ENCODE measurements at places on chromosomes 4 and X.

DNA sequence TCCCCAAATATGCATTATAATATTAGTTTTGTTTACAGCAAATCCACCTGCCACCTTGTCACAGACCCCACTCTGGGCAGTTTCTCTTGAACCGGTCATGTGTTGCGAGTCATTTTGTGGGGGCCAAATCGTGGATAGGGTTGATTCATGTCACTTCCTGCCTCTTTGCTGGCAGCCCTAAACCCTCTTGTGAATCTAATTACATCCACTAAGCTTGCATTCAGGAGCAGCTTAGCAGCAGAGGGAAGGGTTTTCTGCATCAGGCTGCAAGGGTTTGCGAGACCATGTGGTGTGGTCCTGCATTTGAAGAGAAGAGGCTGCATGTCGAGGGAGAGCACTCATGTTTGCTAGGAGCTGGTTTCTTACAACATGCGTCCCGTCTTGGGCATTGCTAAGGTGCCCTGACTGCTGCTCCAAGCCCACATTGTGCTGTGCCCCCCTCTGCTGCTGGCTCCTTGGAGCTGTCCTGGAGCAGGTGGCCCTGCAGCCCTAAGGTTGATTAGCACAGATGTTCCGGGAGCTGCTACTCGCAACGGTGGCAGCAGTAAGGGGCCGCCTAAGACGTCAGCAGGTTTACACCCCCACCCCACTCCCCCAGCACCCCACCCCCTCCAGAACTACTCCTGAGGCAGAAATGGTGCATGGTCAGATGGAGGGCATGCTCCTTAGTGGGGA is 88.9 kb upstream of the CLDN34 start:
- DNase-seq: no peak

- no peak for DNase-seq
Measured at GRCh38 chr4:136965478-136965877, 566.8 kb downstream of the PCDH18 start.

- no peak for DNase-seq
Measured at GRCh38 chrX:5431823-5432222, 796.8 kb downstream of the NLGN4X start.

- DNase-seq: peak; percentile 50
Measured at GRCh38 chr4:26826721-26827120, 33.9 kb upstream of the STIM2 start.

DNA sequence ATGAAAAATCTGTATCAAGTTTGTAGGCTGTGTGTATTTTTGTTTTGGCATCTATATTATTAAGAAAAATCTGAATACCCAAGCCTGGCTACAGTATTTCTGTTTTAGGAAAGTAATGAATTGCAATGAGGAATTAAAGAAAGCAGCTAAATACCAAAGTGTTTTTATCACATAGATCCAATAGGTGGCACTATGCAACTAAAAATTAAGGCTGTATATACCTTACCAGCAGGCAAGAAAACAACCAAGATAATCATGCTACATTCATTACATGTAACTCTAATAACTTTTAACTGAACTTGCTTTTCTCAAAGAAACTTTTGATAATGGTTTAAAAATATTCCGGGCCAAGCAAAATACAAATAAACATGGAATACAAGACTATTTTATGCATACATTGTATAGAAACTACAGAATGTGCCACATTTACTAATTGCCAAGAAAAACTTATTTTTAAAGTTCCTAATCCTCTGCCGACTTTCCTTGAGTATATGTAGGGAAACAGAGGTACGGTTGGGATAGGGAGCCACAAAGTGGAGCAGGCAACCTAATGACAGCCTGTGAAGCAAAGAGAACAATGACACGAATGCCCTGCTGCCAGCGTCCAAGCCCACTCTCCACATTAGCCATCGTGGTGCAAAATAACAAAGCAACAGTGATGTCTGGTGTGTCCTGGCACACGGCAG is 63.7 kb downstream of the SEC24D start:
- no peak for DNase-seq

DNA sequence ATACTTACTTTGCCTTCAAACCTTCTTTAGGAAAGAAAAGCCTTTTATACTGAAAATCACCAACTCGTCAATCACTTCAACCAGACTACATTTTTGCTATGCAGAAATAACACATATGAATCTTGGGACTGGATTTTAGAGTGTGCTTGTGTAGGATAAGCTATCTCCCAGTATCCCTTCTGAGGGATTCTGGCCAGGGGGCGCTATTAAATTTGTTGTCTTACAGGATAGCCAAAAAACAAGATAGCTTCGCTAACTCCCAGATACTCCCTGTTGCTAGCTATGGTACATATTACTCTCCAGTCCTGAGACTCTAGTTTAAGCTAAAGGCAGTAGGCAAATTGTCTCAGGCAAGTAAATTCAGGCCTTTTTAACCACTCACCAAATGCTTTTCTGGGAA is 167.2 kb downstream of the LHFPL1 start:
- no peak for DNase-seq

DNA sequence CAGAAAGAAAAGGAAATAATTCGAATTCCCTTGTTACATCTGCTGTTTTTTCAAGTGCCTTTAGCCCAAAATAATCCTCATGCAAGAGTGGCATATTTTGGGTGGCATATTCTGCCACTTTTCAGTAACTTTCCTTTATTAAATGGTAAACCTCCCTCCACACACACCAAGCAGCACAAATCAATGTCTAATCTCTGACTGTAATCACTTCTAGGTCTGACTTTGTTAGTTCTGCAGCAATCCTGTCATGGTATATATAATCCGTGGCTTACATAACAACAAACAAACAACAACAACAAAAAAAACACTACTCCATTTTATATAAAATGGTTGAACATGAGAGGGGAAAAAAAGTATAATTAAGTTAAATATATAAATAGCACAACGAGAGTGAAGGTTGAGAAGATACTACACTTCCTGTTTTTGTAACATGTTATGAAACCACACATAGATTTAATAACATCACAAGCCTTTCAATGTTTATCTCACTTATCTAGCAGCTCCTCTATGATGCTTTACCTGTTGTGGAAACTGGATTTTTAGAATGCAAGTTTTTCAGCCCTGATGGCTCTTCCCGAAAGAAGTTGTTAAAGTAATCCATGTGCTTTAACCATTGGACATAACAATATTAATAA is 715.4 kb downstream of the GRXCR1 start:
- no peak for DNase-seq

DNA sequence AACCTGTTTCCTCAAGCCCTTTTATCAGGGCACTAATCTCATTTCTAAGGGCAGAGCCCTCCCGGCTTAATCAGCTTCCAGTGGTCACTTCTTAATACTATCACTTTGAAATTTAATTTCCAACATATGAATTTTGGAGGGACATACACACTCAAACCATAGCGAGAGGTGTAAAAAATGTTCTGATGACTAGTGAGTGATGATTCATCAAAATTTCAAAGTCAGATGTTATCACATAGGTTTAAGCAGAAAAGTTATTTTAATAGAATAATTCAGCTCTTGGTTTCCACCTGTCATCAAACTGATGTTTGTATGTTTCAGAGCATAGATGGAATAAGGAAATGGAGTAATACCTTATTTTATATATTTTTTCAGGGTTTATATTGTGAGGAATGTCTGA is 161.9 kb downstream of the TLL1 start:
- no peak for DNase-seq

DNA sequence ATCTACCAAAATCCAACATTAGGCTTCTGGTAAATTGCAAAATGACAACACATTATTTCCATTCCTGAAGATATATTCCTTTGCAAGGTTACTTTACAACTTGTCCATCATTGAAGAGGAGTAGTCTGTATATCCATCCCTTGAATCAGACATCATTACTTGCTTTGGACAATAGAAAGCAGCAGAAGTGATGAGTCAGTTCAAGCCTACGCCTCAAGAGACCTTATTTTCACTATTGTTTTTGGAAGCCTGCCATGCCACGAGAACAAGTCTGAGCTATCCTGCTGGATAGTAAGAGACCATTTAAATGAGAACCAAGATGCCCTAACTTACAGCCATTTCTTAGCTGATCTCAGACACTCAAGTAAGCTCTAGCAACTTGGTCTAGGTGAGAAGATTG is 246.0 kb upstream of the HHIP start:
- no peak for DNase-seq

GRCh38 chr4:49063670-49064069 is 77.6 kb downstream of the CWH43 start:
- no peak for DNase-seq

GRCh38 chr4:166146806-166147540 is 273.9 kb downstream of the TLL1 start:
- DNase-seq: no peak

GRCh38 chr4:6221851-6222760 is 21.8 kb upstream of the JAKMIP1 start:
- peak; percentile 26 for DNase-seq

- DNase-seq: no peak
Measured at GRCh38 chrX:40101430-40101802, 3.7 kb upstream of the BCOR start.

- no peak for DNase-seq
Measured at GRCh38 chr4:80806472-80806871, 224.0 kb upstream of the BMP3 start.

DNA sequence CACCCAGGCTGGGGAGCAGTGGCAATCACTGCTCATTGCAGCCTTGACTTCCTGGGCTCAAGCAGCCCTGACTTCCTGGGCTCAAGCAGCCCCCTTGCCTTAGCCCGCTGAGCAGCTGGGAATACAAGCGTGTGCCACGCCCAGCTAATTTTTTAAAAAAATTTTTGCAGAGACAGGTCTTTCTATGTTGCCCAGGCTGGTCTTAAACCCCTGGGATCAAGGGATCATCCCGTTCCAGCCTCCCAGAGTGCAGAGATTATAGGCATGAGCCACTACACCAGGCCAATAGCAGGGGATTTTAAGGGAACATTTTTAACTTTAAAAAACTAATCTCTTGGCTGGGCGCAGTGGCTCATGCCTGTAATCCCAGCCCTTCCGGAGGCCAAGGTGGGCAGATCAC is 5.3 kb upstream of the SLC34A2 start:
- no peak for DNase-seq

GRCh38 chr4:76892601-76893000 is 5.3 kb downstream of the SOWAHB start:
- DNase-seq: no peak

DNA sequence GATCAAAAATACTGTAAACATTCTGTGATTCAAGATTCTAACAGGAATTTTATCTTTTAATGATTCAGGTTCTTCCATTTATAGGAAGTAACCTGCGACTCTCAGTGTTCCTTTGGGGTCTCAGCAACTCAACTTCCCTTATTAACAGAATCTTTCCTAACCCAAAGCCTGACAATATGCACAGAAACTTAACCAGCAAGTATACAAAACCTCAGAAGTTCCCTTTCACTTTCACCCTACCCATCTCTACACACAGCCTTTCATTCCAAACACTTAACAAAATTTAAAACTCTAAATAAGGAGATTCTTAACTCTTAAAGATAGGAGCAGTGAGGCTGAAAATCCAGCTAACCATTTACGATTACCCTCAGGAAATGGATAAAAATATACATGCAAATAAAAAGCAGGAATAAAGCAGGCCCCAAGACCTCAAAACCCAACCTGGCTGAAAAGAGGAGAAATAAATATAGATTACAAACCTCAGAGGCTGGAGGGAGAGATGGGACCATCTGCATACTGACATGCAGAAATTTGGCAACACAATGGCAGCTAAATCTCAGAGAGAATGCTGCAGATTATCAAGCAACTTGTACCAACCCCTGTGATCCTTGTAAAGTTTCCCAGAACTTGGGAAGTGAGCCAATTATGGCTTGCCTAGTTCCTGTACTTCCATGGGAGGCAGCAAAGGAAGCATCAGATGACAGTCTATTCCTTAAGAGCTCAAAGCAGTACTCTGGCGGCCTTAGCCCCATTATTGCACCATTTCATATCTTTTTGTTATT is 101.0 kb downstream of the ATP11C start:
- DNase-seq: peak; percentile 33

- no peak for DNase-seq
Measured at GRCh38 chrX:97290199-97290598, 406.5 kb downstream of the RPA4 start.

GRCh38 chr4:188660796-188661195 is 521.6 kb downstream of the TRIML1 start:
- DNase-seq: no peak

- no peak for DNase-seq
Measured at GRCh38 chrX:106710771-106711170, 15.7 kb upstream of the RNF128 start.

DNA sequence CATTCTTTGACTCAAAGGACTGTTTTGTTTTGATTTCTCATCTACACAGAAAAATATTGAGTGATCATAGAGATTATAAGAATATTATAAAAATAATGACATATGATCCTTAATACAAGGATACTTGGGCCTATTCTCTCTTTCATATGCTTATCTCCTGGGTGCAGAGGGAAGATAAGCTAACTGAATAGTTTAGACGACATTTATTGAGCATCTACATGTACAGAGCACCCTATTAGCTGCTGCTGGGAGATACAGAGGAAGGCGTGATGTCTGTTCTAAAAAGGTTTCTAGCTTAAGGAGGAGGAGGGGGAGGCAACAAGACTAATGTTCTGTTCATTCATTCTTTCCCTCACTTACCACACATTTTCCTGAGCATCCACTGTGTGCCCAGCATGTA is 106.8 kb downstream of the HDAC8 start:
- DNase-seq: no peak

DNA sequence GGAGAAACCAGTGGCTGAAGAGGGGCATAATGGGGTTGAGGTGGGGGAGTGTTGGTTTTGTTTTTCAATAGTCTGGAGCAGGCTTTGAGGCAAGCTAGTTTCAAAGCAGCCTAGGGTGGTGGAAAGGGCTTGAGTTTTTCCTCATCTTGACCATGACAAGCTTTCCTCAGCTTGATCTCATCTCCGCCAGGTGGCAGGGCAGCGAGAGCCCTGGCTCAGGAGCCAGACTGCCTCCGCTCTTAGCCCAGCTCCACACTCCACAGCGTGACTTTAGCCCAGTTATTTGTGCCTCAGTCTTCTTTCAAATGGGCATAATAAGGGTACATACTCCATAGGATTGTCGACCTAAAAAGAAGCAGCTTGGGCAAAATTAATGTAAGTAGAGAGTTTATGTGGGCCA is 29.9 kb upstream of the SOWAHD start:
- peak; percentile 18 for DNase-seq

DNA sequence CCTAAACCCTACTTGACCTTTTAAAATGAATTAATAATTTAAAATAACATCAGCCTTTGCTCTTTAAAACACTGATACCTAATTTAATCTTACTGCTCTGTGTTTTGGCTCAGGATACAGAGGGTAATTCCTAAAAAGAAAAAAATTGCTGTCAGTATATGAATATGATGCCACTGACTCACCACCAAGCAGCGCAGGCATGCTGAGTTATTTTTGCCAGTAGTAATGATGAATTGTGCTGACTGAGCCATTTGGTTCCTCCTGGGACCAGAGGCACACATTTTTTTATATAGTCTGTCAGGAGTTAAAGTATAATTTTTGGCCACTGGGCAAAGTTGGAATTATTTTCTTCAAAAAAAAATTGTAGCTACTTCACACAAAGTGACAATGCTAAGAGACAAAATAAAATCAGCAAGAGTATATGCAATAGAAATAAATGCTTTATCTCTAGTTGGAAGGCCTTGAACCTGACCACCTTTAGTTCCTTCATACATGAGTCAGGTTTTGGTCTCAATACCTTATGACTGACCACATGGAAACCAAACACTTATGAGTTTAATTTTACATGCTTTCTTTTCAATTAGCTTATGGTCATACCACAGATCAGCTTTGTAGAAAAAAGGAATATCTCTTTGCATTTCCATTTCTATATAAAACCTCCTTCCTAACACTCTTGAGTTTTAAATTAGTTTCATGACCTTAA is 115.1 kb downstream of the PPP3CA start:
- no peak for DNase-seq

Data from left colon (tissue), 2 donors.